Astrocyte of the spinal cord (primary cell): ENCODE measurements at places on chromosomes 3 and 15.

DNA sequence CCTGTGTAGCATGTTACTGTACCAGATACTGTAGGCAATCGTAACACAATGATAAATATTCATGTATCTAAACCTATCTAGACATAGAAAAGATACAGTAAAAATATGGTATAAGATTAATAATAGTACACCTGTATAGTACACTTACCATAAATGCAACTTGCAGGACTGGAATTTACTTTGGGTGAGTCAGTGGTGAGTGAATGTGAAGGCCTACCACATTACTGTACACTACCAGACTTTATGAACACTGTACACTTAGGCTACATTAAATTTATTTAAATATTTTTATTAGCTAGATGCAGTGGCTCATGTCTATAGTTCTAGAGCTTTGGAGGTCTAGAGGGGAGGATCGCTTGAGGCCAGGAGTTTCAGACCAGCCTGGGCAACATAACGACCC is 186.6 kb upstream of the ROPN1 start:
- no peak for DNase-seq

DNA sequence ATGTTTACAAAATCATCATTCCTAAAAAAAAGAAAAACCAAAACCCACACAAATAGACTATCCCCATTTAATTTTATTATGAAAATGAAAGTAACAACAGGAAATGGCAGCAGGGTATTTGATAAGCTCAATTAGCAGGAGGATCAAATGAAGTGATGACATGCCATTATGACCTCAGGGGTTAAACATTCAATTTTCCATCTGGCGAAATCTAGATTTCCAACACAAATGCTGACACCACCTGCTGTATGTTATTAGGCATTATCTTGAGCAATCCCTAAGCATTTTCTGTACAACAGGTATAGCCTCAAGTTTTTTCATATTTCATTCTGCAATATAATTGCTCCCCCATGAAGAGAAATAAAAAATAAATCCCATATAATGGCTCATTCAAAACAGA is 57.1 kb downstream of the SHQ1 start:
- DNase-seq, result no peak

- no peak for DNase-seq
Observed at GRCh38 chr15:68310804-68311463, 33.4 kb downstream of the FEM1B start.

DNA sequence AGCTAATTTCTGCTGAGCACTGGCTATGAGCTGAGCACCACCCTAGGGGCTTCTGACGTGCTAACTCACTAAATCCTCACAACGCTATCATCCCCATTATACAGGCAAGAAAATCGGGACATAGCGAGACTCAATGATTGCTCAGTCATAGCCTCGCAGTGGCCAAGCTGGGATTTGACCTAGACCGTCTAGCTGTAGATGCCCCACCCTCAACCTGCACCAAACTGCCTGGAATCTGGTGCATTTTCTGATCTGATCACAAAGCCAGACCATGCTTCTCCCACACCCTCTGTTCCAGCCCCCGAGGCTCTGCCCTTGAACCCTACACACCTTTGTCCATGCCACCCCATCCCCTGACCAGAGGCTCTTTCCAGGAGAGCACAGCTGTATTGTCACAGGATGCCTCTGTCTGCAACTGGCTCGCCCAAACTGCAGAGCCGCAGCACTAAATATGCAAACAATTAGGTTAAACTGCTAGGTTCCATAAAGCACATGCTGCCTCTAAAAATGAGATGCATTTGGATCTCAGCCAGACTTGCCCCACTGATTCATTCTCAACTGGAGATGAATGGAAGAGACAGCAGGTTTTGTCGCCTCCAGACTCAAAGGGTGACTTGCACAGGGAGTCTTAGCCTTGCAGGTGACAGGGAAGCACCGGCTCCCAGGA is 95.2 kb downstream of the NUP210 start:
- DNase-seq, result no peak

GRCh38 chr15:70072479-70072878 is 25.2 kb downstream of the TLE3 start:
- DNase-seq, result no peak

DNA sequence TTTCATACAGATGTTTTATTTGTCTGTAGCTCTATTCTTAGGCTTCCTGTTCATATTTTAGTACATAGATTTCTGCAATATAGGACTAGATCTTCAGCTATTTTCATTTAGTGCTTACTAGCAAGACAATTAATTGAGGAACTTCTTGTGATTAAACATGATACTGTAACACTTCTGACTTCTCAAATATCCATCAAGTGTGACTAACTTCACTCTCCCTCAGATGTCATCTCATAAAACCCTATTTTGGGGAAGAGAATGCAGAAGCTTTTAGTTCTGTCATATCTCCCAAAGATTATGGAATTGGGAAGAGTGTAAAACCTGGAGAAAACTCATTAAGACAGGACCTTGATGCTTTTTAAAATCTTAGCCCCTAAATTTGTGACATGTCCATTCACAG is 28.6 kb upstream of the GOLIM4 start:
- no peak for DNase-seq

DNA sequence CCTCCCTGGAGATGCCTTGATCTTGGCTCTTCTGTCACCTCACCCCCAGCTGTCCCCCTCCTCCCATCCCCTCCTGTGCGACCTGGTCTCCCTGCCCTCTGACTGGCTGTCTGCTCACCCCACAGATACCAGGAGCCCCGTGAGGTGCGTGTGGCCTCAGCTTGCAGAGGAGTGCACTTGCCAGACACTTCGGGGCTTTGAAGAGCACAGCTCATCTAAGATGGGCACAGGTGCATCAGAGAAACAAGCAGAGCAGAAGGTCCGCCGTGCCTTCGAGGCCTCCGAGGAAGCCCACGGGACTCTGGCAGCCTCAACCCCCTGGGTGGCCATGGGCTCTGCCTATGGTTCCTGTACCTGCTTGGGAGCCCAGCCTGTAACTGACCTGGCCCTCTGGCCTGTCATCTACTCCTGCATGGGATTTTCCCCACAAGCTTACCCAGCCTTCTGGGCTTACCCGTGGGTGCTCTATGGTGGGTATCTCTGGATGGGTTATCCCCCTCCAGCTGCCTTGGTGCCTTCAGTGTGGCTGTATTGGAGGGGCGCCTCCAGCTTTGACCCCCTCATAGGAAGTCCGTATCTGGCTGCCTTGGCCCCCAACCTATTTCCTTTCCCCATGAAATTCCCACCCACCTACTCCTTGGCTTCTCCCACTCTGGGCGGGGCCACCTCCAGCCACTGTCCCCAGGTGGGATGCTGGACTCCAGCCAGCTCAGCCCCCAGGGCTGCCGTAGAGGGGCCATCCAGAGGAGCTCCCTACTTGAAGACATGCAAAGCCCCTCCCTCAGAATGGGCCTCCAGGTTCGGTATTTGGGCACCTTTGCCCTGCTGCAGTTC is 3.8 kb downstream of the PRR23E start:
- DNase-seq, result no peak

GRCh38 chr3:3675801-3676200 is 123.4 kb upstream of the LRRN1 start:
- DNase-seq, result no peak

- no peak for DNase-seq
Observed at GRCh38 chr15:28895566-28895965, 9.8 kb downstream of the APBA2 start.

GRCh38 chr15:49168016-49168415 is 2.0 kb upstream of the GALK2 start:
- no peak for DNase-seq

- DNase-seq, result no peak
Observed at GRCh38 chr3:138256022-138256421, 68.9 kb downstream of the ARMC8 start.

- no peak for DNase-seq
Observed at GRCh38 chr15:101561584-101561906, 72.0 kb upstream of the PCSK6 start.

- no peak for DNase-seq
Observed at GRCh38 chr15:87142096-87142495, 1062.4 kb downstream of the AGBL1 start.

GRCh38 chr15:42836251-42836650 is 84.3 kb downstream of the TTBK2 start:
- DNase-seq, result no peak
